Activated T-cell treated with anti-CD3 and anti-CD28 coated beads, Interleukin-2, amount 50 U/mL, for 72 hours (primary cell): ENCODE measurements at places on chromosomes 12 and 14. TPM values are rescaled to one million over a fixed set of nuclear protein-coding genes. Genes with fewer than 3 reads are reported as not detected.

The DPPA3 gene
- not detected for total RNA-seq

The SLC10A1 gene
- total RNA-seq: not detected

The LRP1-AS gene
- total RNA-seq: not detected

DNA sequence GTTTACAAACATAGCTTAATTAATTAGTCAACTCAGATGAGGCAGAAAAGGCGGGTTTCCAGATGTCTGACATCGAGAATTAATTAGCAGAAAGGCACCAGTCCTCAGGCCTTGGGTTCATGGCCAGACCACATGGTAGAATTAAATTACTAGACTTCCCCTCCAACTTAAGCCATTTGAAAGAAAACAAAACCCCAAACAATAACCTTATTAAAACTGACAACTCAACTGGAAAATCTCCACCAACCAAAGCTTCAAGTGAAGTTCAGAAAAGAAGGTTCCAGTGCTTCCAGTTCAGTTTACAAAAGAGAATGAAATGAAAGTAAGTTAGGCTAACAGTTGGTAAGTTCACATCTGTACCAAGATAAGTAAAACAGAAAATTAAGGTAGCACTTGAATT lies 349.5 kb downstream of the GRIN2B start:
- H3K27ac ChIP-seq: no peak overlapping the region
- peaks cover 7% of the 10 kb centered on the region for H3K27me3 ChIP-seq
- no peak for DNase-seq

DNA sequence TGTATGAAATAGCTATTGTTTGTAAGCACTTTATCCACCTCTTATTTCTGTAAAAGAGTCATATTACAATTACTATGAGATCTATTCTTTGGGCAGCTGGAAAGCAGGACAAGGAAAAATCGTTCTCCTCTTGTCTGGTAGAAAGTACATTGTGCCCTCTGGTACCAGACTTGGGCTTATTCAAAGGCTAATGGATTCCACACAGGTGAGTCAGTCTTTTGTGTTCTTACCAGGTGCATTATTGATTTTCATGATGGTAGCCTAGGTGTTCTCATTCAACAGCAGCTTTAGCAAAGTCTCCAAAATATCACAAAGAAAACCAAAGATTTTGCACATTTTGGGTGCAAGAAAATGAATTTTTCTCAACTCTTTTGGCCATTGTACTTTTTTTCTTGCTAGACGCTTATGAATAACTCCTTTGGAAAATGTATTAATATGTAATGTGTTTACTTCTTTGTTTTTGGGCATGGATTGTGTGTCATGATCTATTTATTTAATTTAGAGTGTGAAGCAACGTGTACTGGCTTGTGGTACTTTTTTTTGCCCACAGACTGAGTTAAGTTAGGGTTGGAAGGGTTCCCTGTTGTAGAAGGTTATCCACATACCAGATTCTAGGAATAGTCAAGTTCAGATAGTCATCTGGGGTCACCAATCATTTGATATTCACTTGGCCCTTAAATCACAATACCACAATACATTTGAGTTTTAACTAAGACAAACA lies 26.2 kb downstream of the MNAT1 start:
- no peaks in the 10 kb centered on the region for H3K36me3 ChIP-seq
- peaks cover 11% of the 10 kb centered on the region for H3K27me3 ChIP-seq
- no peak overlapping the region for H3K27ac ChIP-seq
- DNase-seq: no peak
- H3K4me3 ChIP-seq: no peak overlapping the region
- H3K4me1 ChIP-seq: peaks cover 23% of the 10 kb centered on the region

GRCh38 chr12:50725011-50725942 lies 38.6 kb upstream of the ATF1 start:
- no peak overlapping the region for H3K4me3 ChIP-seq
- H3K4me1 ChIP-seq: peaks cover 6% of the 10 kb centered on the region
- peak overlapping the region; percentile 72 for H3K27ac ChIP-seq
- H3K27me3 ChIP-seq: no peaks in the 10 kb centered on the region

- no peaks in the 10 kb centered on the region for H3K36me3 ChIP-seq
- no peak for DNase-seq
- H3K4me3 ChIP-seq: no peak overlapping the region
- peaks cover 11% of the 10 kb centered on the region for H3K27me3 ChIP-seq
- no peaks in the 10 kb centered on the region for H3K4me1 ChIP-seq
Measured at GRCh38 chr14:94663965-94664704, 51.9 kb downstream of the SERPINA3 start.

DNA sequence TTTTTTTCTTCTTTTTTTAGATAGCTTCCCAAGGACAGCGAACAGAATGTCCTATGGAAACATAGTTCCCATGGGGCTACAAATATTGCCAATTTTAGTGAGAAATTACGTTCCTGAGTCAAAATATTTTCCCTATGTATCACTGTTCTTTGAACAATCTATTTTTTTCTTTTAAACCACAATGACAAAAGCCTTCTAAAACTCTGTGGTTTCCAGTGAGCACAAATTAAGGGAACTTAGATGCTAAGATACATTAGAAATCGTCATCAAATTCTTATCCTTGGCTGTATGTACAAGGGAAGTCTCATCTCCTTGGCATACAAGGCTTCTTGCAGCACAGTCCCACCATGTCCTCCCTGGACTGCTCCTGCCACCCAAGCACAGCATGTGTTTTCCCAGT lies 17.9 kb downstream of the CPM start:
- no peak overlapping the region for H3K27ac ChIP-seq
- H3K27me3 ChIP-seq: no peaks in the 10 kb centered on the region
- H3K4me3 ChIP-seq: no peak overlapping the region
- H3K4me1 ChIP-seq: peaks cover 14% of the 10 kb centered on the region
- no peak for DNase-seq
- H3K36me3 ChIP-seq: peaks cover 2% of the 10 kb centered on the region

DNA sequence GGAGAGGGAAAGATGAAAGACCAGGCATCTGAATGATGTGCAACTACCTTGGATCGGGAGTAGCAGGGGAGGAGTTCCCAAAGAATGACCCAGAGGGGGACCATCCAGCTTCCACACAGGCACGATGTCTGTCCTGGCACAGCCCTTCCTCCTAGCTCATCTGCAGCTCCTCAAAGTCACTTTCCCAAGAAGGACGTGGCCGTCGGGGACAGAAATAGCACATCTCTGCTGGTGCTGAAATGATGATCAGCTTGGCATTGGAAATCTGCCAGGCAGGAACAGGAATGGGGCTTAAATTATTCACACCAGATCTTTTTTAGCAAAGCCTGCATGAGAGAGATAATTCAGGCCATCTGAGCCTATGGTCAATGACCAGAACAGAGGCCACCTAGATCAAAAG lies 41.7 kb downstream of the TSPAN11 start:
- no peak overlapping the region for H3K27ac ChIP-seq
- no peak for DNase-seq
- no peak overlapping the region for H3K4me3 ChIP-seq
- peaks cover 29% of the 10 kb centered on the region for H3K27me3 ChIP-seq
- no peaks in the 10 kb centered on the region for H3K4me1 ChIP-seq
- no peaks in the 10 kb centered on the region for H3K36me3 ChIP-seq

- no peaks in the 10 kb centered on the region for H3K4me1 ChIP-seq
- DNase-seq: no peak
- no peaks in the 10 kb centered on the region for H3K36me3 ChIP-seq
- H3K4me3 ChIP-seq: no peak overlapping the region
- no peak overlapping the region for H3K27ac ChIP-seq
Measured at GRCh38 chr12:88419794-88420193, 160.5 kb downstream of the KITLG start.

- H3K4me1 ChIP-seq: no peaks in the 10 kb centered on the region
- no peaks in the 10 kb centered on the region for H3K27me3 ChIP-seq
- H3K27ac ChIP-seq: no peak overlapping the region
- no peaks in the 10 kb centered on the region for H3K36me3 ChIP-seq
- DNase-seq: no peak
Measured at GRCh38 chr12:86229772-86230171, 26.4 kb downstream of the MGAT4C start.
